ENCODE measurements at places on chromosomes 13 and 19. TPM values are rescaled to one million over a fixed set of nuclear protein-coding genes. Genes with fewer than 3 reads are reported as not detected.

GRCh38 chr13:37954191-37954590, 84.6 kb upstream of the TRPC4 start:
- no peak for DNase-seq

GRCh38 chr13:105874814-105875213, 660.6 kb downstream of the EFNB2 start:
- no peak for DNase-seq

GRCh38 chr13:45364876-45365557, 24.0 kb upstream of the TPT1 start:
- DNase-seq: no peak

GRCh38 chr19:58399903-58400302, 4.4 kb downstream of the RNF225 start:
- DNase-seq: no peak

GRCh38 chr13:32811297-32811800, 204.9 kb upstream of the KL start:
- DNase-seq: peak; percentile 43

GRCh38 chr19:7636691-7637373, at the start of gene STXBP2:
Gene STXBP2, plus strand, starts transcription at chr19:7637110. Its CDS starts 40 bp downstream, at chr19:7637150.
- no peak for DNase-seq

The RFPL4A gene
- total RNA-seq: not detected

The FUT2 gene
- not detected for total RNA-seq
